NCI-H510A (cell line): ENCODE measurements at places on chromosomes 5 and 9.

DNA sequence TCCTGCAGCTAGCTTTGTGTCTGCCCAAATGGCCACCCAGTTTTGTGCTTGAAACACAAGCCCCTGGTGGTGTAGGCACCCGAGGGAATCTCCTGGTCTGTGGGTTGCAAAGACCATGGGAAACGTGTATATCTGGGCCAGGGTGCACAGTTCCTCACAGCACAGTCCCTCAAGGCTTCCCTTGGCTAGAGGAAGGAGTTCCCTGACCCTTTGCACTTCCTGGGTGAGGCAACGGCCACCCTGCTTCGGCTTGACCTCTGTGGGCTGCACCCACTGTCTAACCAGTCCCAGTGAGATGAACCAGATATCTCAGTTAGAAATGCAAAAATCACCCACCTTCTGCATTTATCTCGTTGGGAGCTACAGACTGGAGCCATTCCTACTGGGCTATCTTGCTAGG, 865.0 kb upstream of the ACO1 start:
- no peak for DNase-seq

DNA sequence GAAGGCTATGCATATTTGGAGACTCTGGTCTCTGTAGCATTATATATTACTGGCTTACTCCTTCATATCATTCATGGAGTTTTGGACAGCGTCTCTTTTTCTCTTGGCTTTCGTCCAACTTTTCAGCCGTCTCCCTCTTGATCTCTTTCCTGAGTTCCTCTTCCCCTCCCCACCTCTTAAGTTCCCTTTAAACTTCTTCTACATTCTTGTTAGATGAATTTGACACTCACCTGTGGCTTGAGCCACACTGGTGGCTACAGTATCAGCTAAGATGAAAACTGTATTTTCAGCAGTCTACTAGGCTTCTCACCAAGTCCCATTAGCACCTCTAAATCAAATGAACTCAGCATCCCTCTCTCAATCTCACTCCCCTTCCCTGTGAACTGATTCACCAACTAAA, 128.1 kb downstream of the STARD4 start:
- no peak for DNase-seq

DNA sequence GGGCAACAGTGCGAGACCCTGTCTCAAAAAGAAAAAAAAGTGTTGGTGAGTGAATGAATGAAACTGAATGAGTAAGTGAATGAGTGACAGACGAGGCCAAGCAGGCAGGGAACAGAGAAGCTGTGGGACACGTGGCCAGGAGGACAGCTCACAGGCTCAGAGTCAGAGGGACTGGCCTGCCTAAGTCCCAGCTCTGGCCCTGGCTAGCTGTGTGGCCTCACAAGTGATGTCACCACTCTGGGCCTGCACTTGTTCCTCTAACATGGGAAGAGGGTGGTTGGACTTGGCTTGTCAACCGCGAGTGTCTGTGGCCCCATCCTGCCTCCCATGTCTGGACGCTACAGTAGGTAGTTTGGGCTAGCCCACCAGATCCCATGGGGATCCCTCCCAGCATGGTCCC, 4.7 kb upstream of the PLPP7 start:
- DNase-seq, result no peak

- DNase-seq, result no peak
Observed at GRCh38 chr9:127873886-127874285, 3.6 kb downstream of the AK1 start.

- no peak for DNase-seq
Observed at GRCh38 chr5:78411586-78411985, 51.2 kb downstream of the SCAMP1 start.

DNA sequence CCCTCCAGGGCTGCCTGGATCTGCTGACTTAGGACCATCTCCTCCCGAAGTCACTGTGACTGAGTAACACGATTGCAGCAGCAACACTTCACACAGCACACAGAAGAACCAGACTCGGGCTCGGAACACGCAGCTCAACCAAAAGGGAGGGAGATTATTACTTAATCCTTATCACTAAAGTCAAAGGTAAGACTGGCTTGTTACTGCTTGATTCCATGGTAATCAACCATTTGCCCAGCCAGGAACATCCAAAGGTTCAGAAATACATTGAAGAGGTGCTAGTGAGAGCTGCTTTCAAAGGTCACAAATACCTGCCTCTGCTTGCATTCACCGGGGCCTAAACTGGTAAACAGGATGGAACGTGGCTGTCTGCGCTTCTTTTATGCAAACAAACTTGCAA, 7.7 kb downstream of the FBP1 start:
- no peak for DNase-seq

DNA sequence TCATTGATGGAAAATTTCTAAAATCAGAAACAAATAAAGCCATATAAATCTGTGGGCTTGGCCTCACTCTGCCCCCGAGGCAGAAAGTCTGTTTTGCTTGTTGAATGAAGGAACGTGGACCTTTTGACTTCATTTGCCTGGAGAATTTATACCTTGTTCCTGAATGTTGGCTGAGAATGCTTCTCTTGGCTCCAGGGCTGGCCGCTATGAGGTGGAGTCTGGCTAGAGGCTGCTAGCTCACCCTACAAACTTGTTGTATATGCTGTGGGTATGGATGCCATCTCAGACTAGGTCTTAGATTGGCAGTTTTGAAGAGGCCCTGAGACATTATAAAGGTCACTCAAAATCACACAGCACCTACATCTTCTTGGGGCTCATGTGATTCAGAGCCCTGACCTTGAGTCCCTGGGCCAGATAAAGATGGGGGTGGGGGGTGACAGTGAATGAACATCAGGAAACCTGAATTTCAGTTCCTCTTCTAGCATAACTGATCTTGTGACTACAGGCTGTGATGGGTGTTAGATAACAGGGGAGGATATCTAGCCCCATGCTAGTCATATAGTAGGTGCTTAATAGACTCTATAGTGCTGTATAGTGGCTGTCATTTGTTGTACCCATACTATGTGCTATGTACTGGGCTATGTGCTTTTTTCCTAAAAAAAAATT, 2.8 kb downstream of the GM2A start:
- no peak for DNase-seq

DNA sequence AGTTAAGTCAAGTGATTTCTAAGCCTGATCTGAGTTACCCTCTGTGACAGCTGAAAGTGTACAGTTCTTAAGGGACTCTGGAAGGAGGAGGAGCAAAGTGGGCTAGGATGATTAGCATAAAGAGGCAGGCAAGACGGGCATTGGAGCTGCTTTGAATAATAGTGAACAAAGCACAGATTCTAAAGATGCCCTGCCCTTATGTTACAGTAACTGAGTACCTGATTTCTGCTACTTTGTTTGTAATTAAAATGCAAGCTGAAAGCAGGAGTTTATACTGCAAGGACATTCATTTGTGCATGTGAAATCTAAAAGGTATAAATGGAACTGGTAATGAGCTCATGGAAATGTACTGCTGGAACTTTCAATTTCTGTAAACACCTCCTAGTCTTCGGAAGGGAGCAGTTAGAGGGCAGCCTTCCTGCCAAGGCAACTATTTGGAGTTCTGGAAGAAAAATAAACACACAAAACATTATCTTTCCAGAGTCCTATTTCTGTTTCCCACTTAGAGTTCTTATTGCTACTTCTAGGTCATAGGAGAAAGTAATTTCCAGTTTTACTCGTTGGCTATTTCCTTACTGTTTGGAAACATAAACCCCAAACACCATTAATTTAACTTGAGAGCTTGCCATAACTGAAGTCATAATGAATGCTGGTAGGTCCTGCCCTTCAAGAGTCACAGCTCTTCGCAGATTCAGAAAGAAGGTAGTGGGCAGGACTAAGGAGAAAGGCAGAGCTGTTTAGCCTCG, at the start of gene RANBP3L:
Gene RANBP3L (minus strand): TSS at position 45 of the 746 bp plus-strand sequence. CDS start 486 bp downstream, outside the sequence.
- DNase-seq, result no peak

- DNase-seq, result no peak
Observed at GRCh38 chr5:141765896-141766551, 84.0 kb upstream of the ARAP3 start.

DNA sequence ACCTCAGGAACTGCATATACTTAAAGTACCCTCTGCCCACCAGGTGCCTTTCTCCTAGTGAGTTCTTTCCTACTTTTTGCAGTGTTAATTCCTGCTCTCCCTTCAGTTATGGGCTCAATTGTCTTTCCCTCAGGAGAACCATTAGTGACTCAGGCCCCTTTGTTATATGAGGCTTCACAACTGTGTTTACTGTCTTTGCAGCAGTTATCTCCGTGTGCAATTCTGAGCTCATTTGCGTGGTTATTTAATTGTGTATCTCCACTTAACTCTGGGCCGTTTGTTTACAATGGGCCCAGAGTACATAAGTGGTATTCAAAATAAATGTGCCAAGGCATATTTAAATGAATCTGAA, 9.6 kb downstream of the FBXO38 start:
- DNase-seq, result peak; percentile 19

DNA sequence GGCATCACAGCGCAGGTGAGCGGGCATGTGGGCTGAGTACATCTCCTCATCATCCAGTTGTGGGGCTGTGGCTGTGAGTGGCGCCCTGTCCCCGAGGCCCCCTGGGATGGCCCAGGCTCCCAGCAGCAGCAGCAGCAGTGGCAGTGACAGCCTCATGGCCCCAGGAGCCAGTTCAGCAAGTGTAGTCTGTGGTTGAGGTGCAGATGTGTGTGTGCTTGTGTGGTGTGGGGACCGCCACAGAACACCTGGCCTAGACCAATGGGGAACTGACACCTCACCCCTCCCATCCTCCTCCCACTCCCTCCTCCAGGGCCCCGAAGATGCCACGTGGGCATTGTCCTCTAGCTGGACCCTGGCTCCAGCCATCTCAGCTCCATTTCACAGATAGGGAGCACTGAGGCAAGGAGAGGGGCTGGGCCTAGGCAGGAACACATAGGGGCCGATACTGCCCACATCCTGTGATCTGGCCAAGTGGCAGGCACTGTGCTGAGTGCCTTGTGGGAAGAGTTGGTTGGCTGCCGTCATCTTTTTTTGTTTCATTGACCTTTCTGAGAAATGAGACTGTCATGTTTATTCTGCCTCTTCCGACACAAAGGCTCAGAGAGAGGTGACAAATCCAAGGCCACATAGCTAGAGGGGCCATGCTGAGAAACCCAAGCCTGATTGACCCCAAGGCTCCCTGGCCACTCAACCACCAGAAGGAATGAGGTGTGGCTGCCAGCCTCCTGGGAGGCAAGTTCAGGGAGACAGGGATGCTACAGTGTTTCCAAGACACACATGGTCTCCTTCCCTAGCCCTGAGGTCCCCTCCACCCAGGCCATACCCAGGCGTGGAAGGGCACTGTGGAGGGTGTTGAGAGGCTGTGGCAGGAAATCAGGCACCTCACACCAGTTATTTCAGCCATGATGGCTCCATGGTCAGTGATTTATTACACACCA, at the start of gene MZB1:
Gene MZB1 (minus strand): TSS at position 213 of the 938 bp plus-strand sequence. CDS start 57 bp downstream, at position 156.
- no peak for DNase-seq

DNA sequence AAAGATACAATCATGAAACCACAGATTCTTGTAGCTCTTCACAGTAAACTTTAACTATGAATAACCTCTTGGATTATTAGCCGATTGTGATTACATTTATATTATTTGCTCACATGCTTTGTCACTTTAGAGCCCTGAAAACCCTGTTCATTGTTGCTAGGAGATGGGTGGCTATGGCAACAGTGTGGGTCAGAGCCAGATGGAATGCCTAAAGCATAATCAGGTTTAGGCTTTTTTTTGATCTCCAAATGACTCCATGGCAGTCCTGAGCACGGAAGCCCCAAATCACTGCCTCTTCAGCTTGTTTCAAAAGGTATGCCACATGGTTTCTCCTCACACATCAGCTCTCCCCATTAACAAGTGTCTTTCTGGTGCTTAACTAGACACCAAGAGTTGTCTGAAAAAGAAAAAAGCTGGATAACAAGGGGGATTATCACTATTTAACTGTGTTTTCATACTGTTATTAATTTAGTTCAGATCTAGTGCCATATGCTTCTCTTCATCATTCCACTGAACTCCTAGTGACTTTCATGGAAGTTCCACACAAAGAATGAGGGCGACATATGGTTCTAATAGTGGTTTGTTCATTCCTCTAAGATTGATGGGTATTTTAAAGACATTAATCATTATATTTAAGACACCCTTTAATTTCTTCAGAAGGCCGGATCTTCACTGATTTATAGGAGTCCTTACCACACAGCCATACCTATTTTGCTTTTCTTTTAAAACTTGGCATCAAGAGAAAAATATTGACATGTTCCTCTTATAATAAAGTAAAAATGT, 88.8 kb upstream of the PAM start:
- DNase-seq, result peak; percentile 13

GRCh38 chr9:95493402-95493801, 23.4 kb downstream of the PTCH1 start:
- DNase-seq, result no peak

DNA sequence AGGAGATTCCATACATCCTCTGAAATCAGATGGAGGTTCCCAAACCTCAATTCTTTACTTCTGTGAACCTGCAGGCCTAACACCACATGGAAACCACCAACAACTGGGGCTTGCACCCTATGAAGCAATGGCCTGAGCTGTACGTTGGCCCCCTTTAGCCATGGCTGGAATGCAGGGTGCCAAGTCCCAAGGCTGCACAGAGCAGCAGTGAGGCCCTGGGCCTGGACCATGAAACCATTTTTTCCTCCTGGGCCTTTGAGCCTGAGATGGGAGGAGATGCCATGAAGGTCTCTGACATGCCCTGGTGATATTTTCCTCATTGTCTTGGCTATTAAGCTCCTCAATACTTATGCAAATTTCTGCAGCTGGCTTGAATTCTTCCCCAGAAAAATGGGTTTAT, 983.8 kb downstream of the CDH9 start:
- no peak for DNase-seq

DNA sequence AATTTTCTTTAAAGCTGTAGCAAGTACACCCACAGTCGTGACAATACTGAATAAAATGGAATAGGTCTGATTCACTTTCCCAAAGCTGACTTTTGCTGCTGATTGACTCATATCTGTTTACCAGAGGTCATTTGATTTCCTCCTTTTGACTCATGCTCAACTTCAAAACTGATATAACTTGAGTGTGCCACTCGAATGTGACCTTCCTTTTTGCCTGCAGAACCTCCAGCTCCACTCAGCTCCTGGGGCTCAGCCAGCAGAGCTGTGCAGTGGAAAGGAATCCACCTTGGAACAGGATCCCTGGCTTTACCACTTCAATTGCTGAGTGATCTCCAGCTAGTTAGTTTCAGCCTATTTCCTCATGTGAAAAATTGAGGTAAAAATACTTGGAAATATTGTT, 84.1 kb downstream of the FEM1C start:
- no peak for DNase-seq

DNA sequence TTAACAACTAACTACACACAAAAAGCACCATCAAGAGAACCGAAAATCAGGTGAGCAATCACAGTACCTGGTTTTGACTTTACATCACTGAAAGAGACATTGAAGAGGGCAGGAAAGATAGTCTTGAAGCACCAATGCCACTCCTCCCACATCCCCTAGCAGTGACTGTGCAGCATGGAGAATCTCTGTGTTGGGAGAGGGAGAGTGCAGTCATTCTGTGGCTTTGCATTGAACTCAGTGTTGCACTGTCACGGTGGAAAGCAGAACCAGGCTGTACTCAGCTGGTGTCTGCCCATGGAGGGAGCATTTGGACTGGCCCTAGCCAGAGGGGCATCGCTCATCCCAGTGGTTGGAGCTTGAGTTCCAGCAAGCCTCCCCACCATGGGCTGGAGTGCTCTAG, 40.4 kb downstream of the C5 start:
- no peak for DNase-seq

GRCh38 chr5:80269991-80270438, 14.2 kb upstream of the SERINC5 start:
- DNase-seq, result no peak

GRCh38 chr5:93925321-93925720, 183.9 kb upstream of the POU5F2 start:
- no peak for DNase-seq

GRCh38 chr9:75739884-75740611, 150.4 kb upstream of the PCSK5 start:
- DNase-seq, result no peak
